ENCODE measurements at places on chromosomes 5 and 9.

DNA sequence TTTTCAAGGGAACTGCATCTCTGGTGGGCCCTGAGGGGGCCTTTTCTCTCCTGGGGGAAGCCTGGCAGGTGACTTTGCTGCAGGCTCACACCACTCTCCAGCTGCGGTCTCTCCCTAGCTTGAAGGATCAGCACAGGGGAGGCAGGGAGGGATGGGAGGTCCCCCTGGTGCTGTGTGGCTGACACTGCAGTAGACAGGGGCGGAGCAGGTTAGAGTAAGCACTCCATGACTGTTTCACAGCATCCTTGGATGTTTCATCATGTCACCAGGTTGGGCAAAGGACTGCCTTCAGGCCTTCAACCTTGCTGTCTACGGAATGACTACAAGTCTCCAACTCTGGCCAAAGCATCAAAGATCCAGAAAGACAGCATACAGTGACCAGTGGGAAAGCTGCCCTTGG lies 470.7 kb downstream of the CDK5RAP2 start:
- no peak for DNase-seq

GRCh38 chr9:6923086-6923485 lies 165.3 kb downstream of the KDM4C start:
- DNase-seq: no peak

- DNase-seq: no peak
Measured at GRCh38 chr5:102277144-102277543, 18.9 kb downstream of the SLCO4C1 start.

GRCh38 chr9:125764198-125764597 lies 17.0 kb downstream of the PBX3 start:
- DNase-seq: no peak

DNA sequence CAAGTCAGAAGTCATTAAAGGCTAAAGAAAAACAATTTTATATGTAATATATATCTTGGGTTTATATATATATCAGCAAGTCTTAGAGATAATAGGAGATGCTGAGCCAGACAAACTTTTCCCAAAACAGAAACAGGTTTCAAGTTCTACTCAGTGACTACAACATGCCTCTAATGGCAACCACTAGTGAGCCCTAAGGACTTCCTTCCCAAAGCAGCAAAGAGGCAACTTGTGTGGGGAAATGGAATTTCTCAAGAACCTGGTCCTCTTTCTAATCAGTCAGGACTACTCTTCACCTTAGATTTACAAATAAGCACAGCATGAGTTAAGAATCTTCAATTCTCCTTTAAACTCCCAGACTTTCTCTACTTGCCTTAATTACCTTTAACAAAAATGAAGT lies 17.6 kb downstream of the RNF38 start:
- DNase-seq: no peak

- no peak for DNase-seq
Measured at GRCh38 chr9:87867391-87867790, 15.3 kb upstream of the SPATA31E1 start.

Data from DMS 273 treated with DMSO at 0.1 percent for 48 hours (cell line).